Endodermal cell (in vitro differentiated cells): ENCODE measurements at places on chromosomes 3 and 15. TPM values are rescaled to one million over a fixed set of nuclear protein-coding genes. Genes with fewer than 3 reads are reported as not detected.

GRCh38 chr3:108552267-108553159, 36.7 kb downstream of the CIP2A start:
- DNase-seq = no peak

GRCh38 chr3:44648564-44649229, at the start of gene ZNF35:
TSS of gene ZNF35 (plus strand) at chr3:44648732. CDS start at chr3:44651068, 2,336 bp downstream.
- peak; percentile 94 for DNase-seq

DNA sequence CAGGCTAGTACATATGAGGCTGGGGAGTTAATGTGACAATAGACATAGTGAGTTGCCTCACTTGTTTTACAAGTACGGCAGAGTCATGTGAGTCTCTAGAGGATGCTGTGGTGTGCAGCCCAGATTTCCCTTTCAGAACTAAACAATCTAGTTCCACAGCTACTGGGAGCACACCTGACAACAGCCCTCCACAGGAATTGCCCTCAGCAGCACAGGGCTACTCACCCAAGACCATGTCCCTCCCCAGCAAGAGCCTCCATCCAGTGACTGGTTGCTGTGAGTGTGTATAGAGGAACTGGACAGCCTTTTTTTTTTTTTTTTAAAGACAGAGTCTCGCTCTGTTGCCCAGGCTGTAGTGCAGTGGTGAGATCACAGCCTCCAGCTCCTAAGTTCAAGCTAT, 40.2 kb upstream of the UBE2E2 start:
- DNase-seq = no peak

DNA sequence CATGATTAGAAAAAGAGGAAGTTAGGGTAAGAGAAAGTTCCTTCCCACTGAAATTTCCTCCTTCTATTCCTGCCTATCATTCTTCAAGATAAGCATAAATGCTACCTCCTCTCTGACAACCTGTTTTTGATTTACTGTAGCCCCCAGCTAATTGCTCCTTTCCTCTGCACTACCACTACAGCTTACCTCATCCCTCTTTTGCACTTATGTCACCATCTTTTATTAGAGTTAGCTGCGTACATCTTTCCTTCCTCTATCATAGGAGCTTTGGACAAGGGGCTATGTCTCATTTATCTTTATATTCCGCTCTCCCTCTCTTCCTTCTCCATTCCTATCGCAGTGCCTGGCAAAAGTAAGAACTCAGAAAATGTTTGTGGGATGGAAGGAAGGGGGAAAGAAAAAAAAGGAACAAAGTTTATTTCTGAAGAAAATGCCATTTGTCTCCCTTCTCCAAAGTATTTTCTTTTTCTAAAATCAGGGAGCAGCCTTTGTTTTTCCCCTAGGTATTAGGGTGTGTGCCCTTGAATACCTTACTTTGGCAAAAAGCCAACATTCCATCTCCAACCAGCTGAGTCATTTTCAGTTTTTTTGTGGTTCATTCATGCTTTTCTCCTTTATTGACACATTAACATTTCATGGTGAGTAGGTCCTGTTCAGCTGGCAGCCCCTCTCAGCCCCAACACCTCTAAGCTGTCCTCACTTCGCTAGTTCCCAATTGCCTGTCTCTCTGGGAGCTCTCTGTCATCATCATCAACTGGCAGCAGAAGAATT, 87.6 kb upstream of the SOX2 start:
- DNase-seq = no peak

- no peak for DNase-seq
Observed at GRCh38 chr3:193905541-193906396, 230.2 kb upstream of the HES1 start.

GRCh38 chr15:96183867-96184266, 146.6 kb upstream of the NR2F2 start:
- no peak for DNase-seq

- no peak for DNase-seq
Observed at GRCh38 chr3:3241596-3241995, 62.1 kb upstream of the CRBN start.

GRCh38 chr3:195236801-195237570, 34.0 kb downstream of the XXYLT1 start:
- DNase-seq = peak; percentile 11

- no peak for DNase-seq
Observed at GRCh38 chr3:61669668-61670299, 108.4 kb downstream of the PTPRG start.

GRCh38 chr3:136327671-136328070, 77.5 kb downstream of the PCCB start:
- DNase-seq = no peak

Gene LDHAL6B
- total RNA-seq = not detected in 2 replicates

Gene TLR9
- not detected in 3 replicates for total RNA-seq
